ENCODE measurements at places on chromosomes 7 and 10.

GRCh38 chr7:155738652-155739537 lies 73.4 kb downstream of the SHH start:
- DNase-seq, result no peak

DNA sequence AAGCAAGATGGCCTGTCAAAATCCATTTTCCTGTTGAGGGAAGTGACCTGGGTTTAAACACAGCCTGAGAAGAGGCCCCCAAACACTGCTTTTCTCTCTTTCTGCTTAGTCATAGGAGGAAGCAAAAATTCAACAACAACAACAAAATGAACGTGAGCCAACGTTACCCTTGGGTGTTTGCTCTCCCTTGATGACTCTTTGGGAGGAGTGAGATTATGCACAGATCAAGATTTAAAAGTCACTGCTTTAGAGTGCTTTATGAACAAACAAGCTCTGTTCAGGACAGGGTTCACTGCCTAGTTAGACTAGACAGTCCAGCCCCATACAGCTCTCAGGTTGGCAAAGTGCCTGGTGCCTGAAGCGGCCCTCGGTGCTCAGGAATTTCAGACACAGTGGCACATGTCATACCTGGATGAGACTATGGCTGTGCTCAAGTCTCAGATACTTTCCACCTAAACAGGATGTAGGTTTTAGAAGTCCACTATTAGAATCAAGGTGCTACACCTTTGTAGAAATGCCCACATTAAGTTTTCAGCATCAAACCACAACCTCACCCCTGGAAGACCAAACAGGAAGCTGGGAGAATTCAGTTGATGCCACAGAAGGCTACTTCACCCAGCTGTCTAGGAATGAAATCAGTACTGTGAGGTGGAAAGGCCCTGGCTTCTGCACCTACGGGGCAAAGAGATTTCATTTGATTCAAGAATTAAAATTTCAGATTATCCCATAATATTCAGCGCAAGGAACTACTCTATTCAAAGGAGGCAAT lies 38.7 kb downstream of the DENND11 start:
- no peak for DNase-seq

GRCh38 chr10:4807761-4808507 lies 18.1 kb upstream of the AKR1E2 start:
- no peak for DNase-seq

DNA sequence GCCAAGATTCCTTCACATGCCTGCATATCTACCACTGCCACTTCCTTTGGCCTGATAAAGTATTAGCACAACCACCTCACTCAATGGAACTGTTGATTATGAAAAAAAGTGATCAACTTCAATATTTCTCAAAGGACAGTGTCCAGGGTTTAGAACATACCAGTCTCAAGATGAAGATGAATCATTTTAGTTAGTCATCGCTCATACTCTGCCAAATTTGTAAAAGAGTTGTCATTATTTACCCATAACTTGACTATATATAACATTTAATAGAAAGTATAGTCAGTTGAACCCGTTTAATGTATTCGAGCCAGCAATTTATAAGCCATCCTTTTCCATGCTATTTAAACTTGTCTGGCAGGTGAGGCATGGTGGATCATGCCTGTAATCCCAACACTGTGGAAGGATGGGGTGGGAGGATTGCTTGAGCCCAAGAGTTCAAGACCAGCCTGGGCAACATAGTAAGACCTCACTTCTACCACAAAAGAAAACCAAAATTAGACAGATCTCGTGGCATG lies 33.2 kb downstream of the SPAM1 start:
- no peak for DNase-seq

GRCh38 chr10:112959207-112959838 lies 9.3 kb downstream of the TCF7L2 start:
- no peak for DNase-seq

- DNase-seq, result no peak
Observed at GRCh38 chr10:101961591-101962498, 94.1 kb downstream of the ARMH3 start.

- no peak for DNase-seq
Observed at GRCh38 chr7:106110238-106110560, 1.9 kb downstream of the SYPL1 start.

GRCh38 chr7:34687529-34687928 lies 29.5 kb downstream of the NPSR1 start:
- DNase-seq, result no peak

GRCh38 chr7:83201355-83201754 lies 38.7 kb upstream of the PCLO start:
- DNase-seq, result no peak

DNA sequence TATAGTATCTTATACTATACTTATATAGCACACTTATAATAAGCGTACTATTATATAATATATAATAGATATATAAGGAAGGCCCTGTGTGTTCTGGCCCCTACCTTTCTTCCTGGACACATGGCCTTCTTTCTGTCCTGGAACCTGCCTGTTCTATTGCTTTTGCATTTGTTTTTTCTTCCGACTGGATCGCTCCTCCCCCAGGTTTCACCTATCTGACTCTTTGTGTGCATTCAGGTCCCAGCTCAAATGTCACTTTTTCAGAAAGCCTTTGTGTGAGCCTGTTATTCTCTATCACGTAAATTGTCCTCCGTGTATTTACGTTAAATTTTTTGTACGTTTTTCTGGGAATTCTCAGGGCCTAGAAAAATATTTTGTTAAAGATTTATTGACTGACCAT lies 2.9 kb upstream of the TRIM8 start:
- DNase-seq, result no peak

GRCh38 chr10:121559326-121560026 lies 38.8 kb downstream of the FGFR2 start:
- no peak for DNase-seq

DNA sequence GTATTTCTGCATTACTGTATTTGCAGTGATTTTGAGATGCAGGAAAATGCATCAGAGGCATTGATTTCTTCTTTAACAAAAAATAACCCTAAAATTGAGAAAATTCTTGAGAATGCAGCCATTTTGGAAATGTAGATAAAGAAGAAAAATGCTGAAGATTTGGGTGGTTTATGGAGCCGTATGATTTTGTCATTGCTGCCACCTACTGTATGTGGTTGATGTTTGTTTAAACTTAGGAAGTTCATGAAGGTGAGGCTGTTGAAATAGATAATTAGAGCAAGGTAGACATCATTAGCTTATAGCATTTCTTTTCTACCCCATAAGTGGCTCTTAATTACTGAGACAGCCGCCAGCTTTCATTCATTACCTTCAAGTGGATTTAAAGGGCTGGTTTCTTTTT lies 92.1 kb upstream of the SAMD8 start:
- DNase-seq, result no peak

GRCh38 chr10:67790534-67791408 lies 47.2 kb downstream of the DNAJC12 start:
- no peak for DNase-seq

- DNase-seq, result no peak
Observed at GRCh38 chr10:89744026-89744425, 42.6 kb downstream of the KIF20B start.

GRCh38 chr10:117502421-117503243 lies 39.9 kb upstream of the EMX2 start:
- no peak for DNase-seq

- no peak for DNase-seq
Observed at GRCh38 chr7:77822269-77822668, 23.7 kb downstream of the PHTF2 start.

DNA sequence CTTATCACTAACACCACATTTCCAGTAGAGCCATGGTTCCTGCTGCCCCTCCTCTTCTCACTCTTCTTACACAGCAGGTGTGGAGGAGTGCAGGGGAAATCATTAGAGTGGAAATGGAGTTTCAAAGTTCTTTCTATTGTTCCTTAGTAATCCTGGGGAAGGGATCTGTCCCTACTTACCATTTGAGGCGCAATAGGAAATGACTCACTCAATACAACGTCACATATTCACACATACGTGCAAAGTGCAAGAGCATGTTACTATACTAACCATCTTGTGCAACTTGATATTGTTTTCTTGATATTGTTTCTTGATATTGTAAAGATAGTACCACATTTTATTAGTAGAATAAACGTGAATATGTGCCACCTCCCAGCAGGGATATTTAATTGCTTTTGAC lies 1010.2 kb downstream of the DNAJB9 start:
- DNase-seq, result no peak

DNA sequence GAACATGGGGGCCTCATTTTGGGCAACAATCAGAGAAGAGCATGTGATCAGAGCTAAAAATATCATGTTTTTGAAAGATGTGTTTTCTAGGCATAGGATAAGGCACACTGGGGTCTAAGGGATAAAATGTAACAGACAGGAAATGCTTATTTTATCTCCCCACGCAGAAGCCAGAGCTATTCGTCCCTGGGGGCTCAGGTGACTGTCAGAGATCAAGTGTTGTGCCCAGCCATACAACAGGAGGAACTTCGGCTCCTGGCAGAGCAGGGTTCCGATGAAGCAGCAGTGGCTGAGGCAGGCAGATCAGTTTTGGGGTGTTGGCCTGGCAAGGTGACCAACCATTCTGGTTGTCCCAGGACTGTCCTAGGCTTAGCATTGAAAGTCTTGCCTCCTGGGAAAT lies 15.2 kb downstream of the NPY start:
- no peak for DNase-seq

DNA sequence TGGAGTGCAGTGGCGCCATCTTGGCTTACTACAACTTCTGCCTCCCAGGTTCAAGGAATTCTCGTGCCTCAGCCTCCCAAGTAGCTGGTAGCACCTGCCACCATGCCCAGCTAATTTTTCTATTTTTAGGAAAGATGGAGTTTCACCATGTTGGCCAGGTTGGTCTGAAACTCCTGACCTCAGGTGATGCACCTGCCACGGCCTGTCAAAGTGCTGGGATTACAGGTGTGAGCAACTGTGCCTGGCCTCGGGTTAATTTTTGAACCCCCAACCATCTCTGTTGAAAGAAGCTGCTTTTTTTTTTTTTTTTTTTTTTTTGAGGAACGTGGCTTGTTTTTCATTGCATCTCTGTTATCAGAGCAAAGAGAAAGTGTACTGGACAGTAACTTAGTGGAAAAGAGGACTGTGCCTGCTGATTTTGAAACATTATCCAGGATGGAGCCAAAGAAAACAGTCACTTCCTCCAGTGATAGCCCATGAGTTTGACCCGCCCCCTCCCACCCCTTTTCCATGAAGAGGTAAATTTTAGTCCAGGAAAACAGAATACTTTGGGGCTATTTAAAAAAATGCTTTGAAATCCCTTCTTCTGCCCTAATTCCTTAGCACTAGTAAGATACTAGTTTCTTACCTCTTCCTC lies 38.3 kb downstream of the WBP1L start:
- DNase-seq, result no peak

GRCh38 chr7:94039368-94040035 lies 35.3 kb upstream of the BET1 start:
- no peak for DNase-seq

- DNase-seq, result no peak
Observed at GRCh38 chr7:65475040-65475726, 101.5 kb downstream of the ZNF92 start.

DNA sequence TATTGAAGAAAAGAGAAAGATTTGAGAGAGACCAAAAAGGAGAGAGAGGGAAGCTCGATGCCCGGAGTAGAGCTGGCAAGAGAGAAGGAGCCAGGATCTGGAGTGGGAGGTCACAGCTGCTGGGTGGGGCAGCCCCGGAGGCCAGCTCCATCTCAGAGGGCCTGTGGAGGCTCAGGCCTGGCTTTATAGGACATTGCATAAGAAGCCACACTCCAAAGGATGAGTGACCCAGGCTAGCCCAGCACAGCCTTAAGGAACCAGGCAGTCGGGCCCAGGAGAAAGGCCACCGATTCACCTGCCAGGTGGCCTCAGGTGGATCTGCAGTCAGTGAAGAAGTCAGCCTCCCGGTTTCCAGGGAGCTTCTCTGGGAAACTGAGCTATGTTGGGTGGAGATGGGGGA lies 676 bp downstream of the PLAC9 start:
- DNase-seq, result no peak

DNA sequence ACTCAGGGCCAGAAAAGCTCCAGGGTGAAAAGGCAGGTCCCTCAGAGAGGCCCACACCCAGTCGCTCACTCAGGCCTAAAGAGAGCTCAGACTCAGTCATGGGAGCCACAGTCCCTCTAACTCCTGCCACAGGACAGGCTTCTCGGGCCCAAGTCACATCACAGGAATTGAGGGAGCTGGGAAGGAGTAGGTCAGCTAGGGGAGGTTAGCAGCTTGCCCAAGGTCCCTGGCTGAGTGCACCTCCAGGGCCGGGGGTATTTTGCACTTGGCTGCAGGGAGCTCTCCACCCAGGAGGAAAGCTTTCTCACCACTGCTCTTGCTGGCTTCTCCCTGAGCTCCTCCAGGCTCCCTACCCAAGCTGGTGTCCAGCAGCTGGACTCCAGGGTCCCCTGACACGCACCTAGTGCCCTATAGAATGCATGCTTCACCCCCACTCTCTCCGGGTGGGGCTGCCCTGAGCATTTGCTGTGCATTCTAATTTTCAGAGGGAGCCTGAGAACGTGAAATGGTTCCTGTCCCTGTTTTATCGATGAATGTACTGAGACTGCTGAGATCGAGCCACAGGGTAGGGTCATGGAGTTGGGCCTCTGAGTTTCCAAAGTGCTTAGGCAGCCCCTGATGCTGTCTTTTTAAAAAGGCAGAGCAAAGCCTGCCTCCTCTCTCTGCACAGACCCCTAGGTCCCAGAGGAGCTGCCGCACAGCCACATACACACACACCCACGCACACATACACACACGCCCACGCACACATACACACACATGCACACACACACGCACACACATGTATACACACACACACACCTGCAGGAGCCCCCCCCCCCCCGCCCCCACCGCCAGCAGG lies 37.9 kb upstream of the RET start:
- DNase-seq, result no peak

- no peak for DNase-seq
Observed at GRCh38 chr7:101277155-101277554, 32.3 kb upstream of the FIS1 start.

DNA sequence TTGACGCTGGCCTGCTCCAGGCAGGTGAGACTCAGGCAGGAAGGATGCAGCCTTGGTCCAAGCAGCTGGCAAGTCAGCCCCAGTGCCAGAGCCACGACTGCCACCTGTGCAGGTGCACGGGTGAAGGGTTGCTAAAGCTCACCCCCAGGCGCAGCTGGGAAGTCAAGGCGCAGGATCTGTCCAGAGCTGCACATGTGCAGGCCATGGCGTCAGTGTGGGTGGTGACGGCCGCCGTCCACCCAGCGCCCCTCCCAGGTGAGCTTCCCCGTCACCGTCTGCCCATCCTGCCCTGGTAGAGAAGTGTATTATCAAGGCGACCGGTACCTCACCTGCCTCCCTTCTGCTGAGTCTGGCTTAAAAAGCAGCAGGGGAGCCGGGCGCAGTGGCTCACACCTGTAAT lies 110.1 kb downstream of the MAD1L1 start:
- DNase-seq, result no peak

GRCh38 chr10:66218981-66219587 lies 706.8 kb upstream of the LRRTM3 start:
- DNase-seq, result no peak

GRCh38 chr7:30027740-30028215 lies 434 bp upstream of the PLEKHA8 start:
- DNase-seq, result no peak

All from iPS DF 6.9 (cell line).